EL (cell line): ENCODE measurements at places on chromosomes 2 and 18.

DNA sequence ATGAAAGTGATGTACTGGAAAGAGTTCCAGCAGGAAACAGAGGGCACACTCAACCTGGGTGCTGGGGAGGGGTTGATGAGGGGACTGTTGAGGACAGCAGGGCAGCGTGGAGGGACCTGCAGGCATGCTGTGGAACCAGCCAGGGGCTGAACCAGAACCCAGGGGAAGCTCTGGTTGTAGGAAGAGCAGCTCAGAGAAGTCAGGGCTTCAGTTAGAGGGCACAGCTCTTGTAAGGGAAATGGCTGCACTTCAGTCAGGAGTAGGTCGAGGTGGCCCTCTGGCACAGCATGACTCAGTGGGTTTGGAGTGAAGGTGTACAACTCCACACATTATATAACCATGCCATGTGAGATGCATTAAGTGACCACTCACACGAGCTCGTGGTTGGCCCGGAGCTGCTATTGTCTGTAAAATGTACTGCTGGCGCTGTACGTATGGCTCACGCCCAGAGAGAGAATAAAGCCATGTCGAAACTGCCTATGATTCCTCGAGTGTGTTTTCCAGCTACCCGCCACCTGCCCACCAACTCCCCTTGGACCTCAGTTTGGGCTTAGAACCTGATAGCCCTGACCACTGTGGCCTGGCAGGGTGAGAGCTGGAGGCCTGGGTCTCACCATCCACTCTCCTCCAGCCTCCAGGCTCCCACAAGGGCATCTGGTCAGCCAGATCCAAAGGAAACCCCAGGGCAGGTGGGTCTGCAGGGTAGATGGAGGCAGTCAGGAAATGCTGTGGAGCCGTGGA, 136.5 kb upstream of the HS6ST1 start:
- DNase-seq: no peak

GRCh38 chr2:111031546-111032478, 88.9 kb upstream of the BCL2L11 start:
- DNase-seq: no peak

- no peak for DNase-seq
These were observed 289.3 kb upstream of the TNP1 start for GRCh38 chr2:217149087-217149660.

GRCh38 chr18:76754351-76754750, 68.0 kb upstream of the ZNF236 start:
- DNase-seq: no peak

- no peak for DNase-seq
These were observed 152.5 kb upstream of the AQP4 start for GRCh38 chr18:27017901-27018500.
